ENCODE measurements at places on chromosomes 11 and 22.

- DNase-seq = no peak
Measured at GRCh38 chr11:36818410-36818809, 220.4 kb upstream of the RAG2 start.

- no peak for DNase-seq
Measured at GRCh38 chr22:20622650-20623339, 115.4 kb downstream of the MED15 start.

DNA sequence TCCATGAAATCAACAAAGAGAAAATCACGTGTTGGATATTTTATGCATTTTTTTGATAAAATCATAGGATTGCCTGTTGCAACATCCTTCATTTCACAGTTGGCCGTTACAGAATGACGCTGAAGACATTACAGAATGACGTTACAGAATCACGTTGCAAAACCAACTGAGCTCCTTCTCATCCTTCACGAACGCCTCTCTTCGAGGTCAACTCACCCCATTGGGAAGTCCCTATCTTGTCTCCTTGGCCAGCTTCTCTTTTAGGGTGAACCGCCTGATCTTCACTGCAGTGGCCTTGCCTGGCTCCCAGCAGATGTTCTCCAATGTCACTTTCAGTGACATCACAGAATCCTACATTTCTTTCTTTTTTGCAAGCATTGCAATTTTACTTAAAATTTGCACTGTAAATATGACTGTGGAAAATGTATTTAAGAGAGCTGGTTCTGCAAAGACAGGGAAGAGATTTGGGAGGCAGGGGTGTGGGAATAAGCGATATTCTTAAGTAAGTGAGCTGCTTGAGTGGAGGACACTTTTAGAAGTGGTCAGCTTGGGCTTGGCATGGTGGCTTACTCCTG is 5.1 kb downstream of the KRTAP5-7 start:
- DNase-seq = no peak

DNA sequence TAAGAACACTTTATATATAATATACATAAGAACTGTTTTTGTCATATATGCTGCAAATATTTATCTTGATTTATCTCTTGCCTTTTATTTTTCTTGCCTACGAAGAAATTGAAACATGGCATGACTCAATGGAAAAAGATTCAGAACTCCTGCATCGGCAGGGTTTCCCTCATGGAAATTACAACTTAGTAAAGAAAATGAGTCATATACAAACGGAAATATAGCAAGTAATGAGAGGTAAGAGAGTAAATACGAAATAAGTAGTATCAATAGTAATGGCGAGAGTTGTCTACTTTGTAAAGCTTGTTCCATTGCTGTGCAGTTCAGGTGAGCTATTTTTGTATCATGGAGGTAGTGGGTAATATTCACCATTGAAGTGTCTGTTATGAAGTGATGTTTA is 350.4 kb downstream of the DDX10 start:
- no peak for DNase-seq

DNA sequence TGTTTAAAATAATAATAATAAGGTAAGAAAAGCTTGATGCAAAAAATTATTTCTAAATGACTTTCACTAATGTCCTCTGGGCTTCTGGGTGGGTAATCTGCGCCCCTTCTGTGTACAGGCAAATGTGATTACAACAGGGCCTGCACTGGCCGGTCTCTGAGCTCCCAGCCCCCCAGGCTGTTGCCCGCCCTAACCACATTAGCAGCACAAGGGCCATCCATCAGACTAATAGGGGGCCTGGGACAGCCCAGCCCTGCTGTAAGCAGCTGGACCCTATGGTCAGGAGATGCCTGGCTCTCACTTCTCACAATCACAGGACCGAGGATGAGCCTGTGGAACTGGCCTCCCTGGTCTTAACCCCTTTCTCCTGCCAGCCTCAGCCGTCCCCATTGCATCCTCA is 388.4 kb downstream of the BUD13 start:
- no peak for DNase-seq

GRCh38 chr11:131602431-131602830 is 232.0 kb downstream of the NTM start:
- no peak for DNase-seq

- DNase-seq = no peak
Measured at GRCh38 chr11:44910591-44910990, 40.1 kb downstream of the TP53I11 start.

DNA sequence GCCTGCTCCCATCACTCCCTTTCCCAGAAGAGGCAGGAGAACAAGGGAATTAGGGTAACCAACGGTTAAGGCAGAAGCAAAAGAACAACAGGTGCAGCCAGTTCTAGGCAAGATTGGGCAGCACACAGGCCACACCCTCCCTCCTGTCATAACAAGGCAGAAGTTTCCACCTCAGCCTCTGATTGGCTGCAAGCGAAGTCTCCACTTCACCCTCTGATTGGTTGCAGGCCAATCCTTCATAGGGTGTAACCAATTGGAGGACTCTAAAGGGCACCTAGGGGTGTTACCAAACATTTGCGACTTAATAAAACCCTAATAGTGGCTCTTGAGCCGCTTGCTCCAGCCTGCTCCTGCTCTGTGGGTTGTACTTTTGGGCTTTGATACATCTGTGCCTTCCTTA is 153.8 kb downstream of the CACNA1I start:
- DNase-seq = no peak

DNA sequence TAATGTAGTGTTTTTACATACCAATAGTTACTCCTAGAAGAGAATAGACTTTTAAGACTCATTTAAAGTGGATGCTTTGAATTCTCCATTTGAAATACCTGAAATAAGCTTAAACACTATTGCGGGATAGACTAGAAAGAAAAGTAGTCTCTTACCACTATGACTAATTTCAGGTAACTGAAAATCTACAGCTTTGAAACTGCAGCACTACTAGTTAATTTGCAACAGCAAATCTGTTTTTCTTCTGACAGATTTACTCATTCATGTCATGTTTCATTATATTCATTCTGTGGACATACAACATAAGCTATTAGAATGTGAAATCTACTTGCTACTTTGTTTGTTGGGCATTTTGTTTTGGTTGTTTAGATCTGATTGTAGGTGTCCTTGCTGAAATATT is 153.6 kb downstream of the MAML2 start:
- DNase-seq = no peak

GRCh38 chr22:40403651-40404050 is 33.3 kb downstream of the SGSM3 start:
- DNase-seq = no peak

DNA sequence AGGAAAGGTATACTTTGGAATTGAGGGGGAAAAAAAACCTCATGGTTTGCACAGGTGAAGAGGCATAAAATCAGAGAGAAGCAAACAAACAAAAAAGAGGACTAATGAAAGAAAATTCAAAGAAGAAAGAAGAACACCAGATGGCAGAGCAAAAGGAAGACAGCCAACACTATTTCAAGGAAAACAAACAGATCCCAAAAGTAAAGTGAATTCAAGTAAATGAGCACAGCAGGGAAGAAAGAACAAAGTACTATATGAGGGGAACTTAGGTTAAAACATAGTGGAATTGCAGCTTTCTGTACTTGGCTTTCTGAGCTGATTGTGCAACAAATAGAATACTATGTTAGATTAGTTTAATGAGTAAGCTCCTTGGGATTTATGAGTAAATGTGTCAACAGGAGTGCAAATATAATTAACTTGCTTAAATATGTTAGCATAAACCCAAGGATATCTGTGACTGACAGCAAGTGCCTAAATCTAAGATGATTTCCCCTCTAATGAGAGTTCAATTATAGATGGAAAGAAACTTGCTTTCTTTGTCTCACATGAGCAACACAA is 404.6 kb upstream of the CNTN5 start:
- DNase-seq = no peak

DNA sequence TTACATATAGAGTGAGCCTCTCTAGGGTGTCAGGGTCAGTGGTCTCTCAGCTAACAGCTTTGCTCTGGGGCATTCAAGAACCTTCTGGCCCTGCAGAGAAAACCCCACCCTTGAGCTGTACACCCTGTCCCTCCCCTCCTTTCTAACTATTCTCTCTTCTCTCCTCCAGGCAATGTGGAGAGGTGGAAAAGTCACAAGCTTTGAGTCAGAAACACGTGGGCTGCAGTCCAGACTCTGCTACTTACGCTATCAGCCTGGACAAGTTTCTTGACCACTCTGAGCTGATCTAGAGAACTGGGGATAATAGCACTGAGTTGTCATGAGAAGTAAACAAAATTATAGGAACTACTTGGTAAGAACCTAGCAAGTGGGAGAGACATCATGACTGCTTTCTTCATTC is 10.7 kb upstream of the FAM83F start:
- no peak for DNase-seq

- peak; percentile 60 for DNase-seq
Measured at GRCh38 chr11:280706-281485, 2.7 kb downstream of the NLRP6 start.

DNA sequence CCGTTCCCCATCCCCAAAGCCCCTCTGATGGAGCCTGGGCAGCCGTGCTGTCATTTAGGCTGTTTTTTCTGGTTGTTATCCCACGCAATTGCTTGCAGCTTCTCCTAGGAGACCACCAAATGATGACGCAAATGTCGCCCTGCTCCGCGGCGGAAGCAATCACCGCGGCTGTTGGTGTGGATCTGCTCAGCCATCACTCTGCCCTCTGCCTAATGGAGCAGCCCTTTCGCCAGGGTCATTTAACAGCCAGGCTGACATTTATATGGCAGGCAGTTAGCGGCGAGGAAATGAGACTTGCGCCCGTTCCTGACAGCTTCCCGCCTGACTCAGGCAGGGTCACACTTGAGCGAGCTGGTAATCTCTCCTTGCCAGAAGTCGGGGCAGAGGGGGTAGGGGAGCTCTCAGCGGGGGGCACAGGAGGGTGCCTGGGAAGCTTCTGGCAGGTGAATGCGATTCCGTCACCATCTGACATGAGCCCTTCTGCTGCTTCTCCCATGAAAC is 97.9 kb upstream of the RTL6 start:
- DNase-seq = no peak

DNA sequence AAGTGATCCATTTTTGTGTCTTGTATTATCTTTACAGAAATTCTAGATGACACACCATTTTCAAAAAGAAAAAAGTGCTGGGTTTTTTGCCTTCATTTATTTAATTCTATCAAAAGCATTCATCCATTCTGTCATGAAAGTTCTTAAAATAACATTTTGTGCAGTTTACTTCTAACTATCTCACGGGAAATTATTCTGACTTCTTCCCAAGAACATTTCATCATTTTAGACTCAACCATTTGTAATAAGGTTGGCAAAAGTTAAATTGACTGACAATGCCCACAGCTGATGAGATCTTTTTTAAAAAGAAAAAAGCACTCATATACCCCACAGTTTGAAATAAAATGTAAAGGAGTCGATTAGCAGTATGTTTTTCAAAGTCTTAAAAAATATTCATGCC is 68.5 kb downstream of the SBF2 start:
- DNase-seq = no peak

- DNase-seq = no peak
Measured at GRCh38 chr11:85699957-85700741, 14.2 kb upstream of the CCDC89 start.

GRCh38 chr11:95296621-95297025 is 65.6 kb upstream of the SESN3 start:
- DNase-seq = no peak

GRCh38 chr11:96361778-96362177 is 18.8 kb upstream of the MAML2 start:
- DNase-seq = no peak

- DNase-seq = no peak
Measured at GRCh38 chr11:101003468-101003867, 126.1 kb downstream of the PGR start.

- DNase-seq = no peak
Measured at GRCh38 chr11:122976734-122977469, 4.7 kb downstream of the BSX start.

DNA sequence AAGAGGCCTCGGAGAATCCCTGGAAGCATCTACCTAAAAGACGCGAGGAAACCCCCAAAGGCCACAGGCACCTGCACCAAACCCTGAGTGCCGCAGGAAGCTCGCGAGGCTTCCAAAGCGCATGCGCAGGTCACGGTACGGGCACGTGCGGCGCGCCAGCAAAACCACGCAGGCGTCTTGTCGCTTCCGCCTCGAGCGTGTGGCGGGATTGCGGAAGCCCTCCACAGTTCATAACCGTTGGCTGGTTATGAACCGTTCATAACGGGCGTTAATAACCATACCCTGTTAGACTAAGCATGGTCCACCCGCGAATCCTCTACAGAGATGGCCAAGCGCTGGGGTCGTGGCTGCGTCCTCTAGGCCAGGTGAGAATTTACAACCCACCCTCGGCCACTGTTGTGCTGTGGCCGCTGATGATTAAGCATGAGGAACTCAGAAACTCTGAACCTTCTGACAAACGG is 46.4 kb downstream of the MORC2 start:
- DNase-seq = peak; percentile 83

- no peak for DNase-seq
Measured at GRCh38 chr11:20627701-20628100, 28.3 kb downstream of the SLC6A5 start.

DNA sequence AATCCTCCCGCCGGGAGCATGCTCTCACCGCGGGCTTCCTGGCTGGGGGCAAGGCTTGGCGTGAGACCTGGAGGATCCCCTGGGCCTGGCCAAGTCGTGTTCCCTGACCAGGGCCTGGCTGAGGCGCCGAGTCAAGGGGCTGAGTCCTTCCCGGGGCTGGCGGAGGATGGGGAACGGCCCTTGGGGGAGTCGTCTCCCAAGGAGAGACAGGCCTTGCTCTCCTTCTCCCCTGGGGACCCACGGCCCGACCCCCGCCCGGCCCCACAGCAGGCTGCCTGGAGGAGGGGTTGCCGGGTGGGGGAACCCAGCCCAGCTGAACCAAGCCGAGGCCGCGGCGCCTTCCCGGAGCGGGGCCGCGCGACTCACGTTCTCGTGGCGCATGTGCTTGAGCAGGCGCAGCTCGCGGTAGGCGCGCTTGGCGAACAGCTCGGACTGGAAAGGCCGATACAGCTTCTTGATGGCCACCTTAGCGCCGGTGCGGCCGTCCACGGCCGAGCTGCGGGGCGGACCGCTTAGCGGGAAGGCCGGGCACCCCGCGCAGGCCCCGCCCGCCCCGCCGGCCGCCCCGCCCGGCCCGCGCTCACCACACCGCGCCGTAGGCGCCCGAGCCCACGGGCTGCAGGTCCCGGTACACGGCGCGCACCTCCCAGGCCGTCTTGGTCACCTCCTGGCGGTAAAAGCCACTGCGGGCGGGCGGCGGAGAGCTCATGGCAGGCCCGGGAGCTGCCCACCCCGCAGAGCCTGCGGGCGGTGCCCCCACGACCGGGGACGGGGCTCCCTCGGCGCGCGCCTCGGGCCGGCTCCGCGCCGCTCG is 475 bp downstream of the MAPK12 start:
- DNase-seq = peak; percentile 43

GRCh38 chr11:18521122-18521521 is 5.6 kb downstream of the TSG101 start:
- no peak for DNase-seq

- DNase-seq = no peak
Measured at GRCh38 chr11:89293965-89294679, 116.4 kb downstream of the TYR start.
